ENCODE measurements at places on chromosomes 5 and 9.

DNA sequence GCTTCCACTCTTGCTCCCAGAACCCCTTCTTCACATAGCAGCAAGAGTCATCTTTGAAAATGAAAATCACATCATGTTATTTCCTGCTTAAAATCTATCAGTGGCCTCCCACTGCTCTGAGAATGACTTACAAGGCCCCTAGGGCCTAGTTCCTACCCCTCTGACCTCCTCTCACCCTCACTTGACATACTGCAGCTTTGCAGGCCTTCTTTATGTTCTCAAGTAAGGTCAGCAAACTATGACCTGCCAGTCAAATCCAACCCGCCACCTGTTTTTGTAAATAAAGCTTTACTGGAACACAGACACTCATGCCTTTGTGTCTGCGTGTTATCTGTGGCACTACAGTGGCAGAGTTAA lies 185.7 kb downstream of the NR3C1 start:
- no peak for DNase-seq

DNA sequence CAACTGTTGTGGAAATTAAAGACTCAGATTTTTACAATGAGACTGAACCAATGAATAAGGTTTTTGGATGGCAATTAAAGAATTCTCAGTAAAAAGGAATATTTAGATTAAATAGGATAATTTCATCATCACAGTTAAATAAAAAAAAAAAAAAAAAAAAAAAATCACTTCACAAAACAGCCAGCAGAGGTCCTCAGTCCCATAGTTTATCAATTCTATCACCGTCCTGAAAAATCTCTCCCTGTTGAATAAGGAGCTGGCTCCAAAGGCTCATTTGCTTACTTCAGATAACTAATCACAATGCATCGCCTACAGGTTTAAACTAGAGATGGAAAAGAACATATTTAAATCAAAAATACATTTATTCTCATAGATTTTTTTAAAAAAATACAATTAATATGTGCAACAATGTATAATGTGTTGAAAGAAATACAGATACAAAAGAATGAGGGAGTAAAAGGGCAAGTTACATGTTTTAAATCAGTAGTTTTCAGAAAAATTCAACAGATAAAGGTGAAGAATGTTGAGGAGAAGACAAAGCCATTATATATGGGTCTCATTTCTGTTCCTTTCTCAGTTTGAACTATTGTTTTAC lies 175.8 kb upstream of the CHD1 start:
- DNase-seq: no peak

DNA sequence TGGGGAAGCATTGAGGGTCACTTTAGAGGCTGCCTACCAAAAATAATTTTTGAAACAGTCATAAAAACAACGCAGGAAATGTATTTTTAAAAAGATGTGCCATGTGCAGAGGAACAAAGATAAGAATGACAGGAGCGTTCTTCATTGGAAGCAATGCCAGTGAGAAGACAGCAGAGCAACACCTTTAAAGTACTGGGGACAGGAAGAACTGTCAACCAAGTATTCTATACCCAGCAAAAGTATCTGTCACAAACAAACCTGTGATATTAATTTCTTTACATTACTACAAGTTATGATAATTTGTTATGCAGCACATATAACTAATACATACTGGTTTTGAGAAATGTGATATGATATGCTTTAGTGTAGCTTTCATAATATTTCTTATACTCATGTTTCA lies 675.6 kb downstream of the IRX1 start:
- DNase-seq: no peak

DNA sequence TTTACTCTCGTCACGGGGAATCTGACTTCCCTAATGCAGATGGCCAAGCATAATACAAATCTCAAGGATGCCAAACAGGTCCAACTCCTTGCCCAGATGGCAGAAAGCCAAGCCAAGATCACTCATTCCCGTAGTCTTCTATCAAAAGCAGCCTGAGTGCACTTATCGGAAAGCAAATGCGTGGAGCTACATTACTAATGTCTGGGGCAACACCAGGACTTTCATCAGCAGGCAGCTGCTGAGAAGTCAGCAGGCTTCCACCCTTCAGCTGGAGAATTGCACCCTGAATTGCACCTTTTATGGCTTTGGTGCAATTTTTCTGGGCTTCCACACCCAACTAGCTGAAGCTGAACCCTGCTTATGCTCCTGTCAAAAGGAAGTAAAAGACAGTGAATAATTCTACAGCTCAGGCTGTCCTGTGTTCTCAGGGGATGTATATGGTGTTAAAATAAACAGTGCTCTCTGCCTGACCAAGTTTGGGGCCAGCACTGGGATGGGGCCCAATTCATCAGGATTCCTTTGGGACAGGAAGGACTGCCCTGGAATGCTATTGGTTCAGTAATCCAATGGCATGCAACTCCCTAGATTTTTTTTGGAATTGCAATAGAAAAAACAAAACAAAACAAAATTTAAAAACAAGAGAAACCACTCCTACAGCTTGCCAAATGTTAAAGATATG lies 92.6 kb downstream of the DPYSL3 start:
- no peak for DNase-seq

DNA sequence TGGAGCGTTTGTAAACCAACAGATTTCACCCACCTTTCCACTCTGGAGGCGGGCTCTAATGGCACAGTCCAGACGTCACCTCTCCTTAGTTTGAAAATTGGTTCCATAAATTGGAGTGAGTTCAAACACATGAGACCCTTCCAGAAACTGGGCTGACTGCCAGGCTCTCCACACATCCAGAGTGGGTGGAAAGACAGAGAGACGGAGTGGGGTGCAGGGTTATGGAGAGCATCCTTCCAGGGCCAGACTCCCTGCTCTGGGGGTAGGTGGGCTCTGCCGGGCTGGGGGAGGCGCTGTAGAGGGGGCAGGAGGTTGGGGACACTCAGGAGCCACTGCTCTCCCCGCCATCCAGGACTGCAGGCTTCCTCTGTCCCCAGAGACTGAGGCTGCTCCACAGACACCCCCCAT lies 104.7 kb upstream of the PHYKPL start:
- no peak for DNase-seq

GRCh38 chr9:87542141-87542540 lies 44.5 kb downstream of the DAPK1 start:
- no peak for DNase-seq

- DNase-seq: no peak
Measured at GRCh38 chr5:77133061-77133758, 46.1 kb upstream of the ZBED3 start.

GRCh38 chr9:125965477-125965876 lies 218.3 kb downstream of the PBX3 start:
- DNase-seq: no peak

- DNase-seq: peak; percentile 6
Measured at GRCh38 chr5:170791325-170791954, 7.9 kb downstream of the GABRP start.

- DNase-seq: no peak
Measured at GRCh38 chr9:78298046-78298765, 1.3 kb downstream of the PSAT1 start.

GRCh38 chr5:92944337-92944736 lies 636.7 kb downstream of the NR2F1-AS1 start:
- no peak for DNase-seq

DNA sequence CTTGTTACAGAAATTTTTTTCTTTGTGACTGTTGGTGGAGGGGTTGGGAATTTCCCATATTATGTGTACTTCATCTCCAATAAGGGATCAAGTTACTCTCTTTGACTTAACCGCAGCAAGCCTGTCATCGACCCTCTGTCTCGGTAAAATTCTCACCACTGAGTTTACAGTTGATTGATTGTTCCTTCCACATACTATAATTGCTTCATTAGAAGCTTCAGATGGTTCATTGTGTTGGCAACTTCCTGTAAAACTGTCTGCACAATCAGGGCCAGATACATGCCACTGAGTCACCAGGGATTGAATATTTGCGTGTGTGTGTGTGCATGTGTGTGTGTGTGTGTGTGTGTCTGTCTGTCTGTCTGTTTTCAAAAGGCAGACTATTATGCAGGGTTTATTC lies 176.6 kb downstream of the ZNF462 start:
- DNase-seq: no peak

- DNase-seq: no peak
Measured at GRCh38 chr9:123327697-123328100, 28.3 kb upstream of the CRB2 start.

DNA sequence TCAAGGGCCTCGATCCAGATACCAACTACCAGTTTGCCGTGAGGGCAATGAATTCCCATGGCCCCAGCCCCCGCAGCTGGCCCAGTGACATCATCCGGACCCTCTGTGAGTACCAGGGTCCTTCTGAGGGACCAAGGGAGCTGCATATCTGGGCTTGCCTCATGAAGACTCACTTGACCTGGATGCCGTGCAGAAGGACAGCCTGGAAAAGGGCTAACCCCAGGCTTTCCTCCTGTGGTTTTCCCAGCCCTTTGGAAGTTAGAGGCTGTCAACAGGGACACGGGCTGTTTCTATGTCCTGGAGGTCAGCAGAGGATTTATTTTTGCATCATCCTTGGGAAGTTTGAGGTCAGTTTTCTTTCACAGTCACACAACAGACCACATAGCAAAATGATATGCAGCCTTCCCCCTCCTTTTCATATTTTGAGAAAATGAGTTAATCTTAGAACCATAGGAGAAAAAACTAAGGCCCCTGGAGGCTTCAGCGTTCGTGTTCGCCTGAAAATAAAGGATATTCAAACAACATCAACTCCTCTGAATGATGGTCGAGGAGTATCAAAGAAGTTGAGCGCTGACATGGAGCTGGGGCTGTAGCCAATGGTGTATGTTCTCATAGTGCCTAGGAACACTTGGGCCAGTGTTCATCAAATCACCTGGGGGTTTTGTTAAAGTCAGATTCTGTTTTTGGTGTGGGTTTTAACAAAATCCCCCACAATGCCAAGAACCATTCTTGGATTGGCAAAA lies 112.2 kb downstream of the EGFLAM start:
- no peak for DNase-seq

DNA sequence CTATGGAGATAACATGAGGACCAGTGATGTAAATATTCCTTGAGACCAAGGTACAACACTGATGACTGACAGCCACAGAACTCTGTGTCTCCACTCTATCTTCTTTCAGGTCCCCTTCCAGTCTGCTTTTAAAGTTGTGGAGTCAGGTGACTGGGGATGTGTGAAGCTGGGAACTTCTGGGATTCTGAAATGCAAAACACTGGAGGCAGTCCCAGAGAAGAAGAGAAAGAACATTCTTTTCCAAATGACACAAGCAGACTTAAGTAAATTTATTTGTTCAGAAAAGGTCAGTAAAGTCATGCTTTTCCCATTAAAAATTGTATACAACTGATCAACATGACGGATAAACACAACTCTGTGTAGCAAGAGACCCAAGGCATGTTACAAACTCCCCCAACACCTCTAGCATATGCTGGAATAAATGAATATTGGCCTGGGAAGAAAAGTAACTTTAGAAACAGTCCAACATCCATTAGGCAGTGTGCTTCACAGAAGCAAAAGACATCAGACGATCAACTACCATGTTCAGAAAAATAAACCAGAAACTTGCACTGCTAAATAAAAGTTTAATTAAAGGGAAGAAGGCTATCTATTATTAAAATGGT lies 92.4 kb upstream of the IFNK start:
- no peak for DNase-seq

DNA sequence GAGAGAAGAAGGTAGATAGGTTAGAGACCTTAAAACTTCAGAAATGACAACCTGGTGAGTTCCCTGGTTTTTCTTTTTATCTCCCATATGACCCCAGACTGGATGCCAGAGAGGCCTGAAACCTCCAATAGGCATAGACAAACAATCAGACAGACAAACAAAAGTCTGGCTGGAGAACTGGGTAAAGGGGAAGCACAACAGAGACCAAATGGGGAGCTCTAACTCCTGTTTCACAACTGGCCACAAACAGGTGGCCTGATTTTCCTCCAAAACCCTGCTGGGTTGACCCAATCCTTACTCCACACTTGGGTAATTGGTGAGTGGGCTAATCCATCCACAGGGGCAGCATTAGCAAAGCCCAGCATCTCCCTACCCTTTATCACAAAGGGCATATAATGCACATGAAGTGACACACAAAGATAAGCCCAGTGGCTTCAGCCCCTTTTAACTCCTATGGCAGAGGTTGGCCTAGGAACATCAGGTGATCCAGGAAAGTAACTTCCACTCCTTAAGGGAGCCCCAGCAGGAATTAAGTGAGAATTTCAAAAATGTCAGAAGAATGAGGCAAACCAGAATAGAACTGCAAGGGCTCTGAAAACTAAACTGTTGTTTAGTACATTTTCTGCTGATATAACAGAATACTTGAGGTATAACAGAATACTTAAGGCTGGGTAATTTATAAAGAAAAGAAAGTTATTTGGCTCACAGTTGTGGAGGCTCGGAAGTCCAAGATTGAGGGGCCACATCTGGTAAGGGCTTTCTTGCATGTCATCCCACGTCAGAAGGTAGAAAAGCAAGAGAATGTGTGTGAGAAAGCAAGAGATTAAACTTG lies 60.9 kb upstream of the ROR2 start:
- no peak for DNase-seq

GRCh38 chr5:109225716-109226625 lies 183.8 kb downstream of the PJA2 start:
- no peak for DNase-seq

GRCh38 chr5:71482132-71482531 lies 26.7 kb downstream of the BDP1 start:
- no peak for DNase-seq

DNA sequence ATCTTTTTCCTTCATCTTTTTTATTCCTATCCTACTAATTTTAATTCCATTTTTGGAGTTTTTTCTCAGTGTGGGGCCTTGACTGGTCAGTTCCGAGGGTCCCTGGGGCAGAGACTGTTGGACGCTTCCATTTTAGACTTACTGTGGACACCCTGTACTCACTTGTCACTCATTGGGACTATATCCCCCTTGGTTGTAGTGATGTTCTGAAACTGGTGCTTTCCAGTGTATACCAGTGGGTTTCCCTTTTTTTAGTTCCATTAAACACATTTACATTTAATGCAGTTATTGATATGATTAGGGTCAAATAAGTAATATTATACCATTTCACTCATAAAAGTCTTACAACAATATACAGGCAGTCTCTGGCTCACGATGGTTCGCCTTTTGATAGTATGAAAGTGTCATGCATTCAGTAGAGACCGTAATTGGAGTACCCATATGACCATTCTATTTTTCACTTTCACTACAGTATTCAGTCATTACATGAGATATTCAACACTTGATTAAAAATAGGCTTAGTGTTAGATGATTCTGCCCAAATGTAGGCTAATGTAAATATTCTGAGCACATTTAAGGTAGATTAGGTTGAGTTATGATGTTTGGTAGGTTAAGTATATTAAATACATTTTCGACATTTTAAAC lies 46.0 kb downstream of the CNOT6 start:
- DNase-seq: no peak
